Activated naive CD8-positive, alpha-beta T cell treated with anti-CD3 and anti-CD28 coated beads, Interleukin-2, amount 50 U/mL, for 16 hours (primary cell): ENCODE measurements at places on chromosomes 5 and 9.

GRCh38 chr9:70588381-70588780 lies 173.9 kb upstream of the KLF9 start:
- DNase-seq: no peak

DNA sequence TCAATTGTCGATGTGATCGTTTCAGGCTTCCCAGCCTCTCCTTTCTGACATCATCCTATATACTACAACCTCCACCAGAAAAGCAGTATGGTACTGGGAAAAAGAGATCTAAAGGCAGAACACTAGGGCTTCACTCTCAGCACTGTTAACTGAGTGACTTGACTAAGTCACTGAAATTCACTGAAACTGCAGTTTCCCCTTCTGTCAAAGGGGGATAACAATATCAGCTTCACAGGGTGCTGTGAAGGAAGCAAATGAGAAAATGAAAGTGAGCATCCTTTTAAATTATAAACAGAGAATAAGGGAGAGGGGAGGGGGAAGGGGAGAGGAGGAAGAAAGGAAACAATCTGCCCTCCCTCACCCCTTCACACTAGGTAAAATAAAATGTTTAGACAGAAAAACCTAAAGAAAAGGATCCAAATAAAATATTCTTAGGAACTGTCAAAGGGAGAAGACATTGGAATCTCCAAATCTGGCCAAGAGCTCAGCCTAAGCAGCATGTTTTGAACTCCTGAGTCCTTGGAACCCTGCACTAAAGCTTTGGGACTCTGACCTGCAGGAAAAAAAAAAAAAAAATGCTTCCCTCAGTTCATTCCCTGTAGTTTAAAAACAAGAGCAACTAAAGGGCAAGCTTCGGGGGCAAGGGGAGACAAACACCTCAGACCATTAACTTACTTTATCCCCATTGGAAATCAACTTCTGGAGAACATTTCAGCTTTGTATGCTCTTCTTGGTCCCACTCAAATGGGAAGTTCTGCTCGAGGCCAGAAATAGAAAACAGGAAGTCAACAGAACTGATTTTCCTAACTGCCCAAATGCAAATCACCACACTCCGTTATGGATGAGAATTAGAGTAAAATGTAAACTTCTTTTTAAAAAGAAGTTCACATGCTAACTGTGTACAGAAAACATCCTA lies 178.3 kb downstream of the DEPDC1B start:
- no peak for DNase-seq

DNA sequence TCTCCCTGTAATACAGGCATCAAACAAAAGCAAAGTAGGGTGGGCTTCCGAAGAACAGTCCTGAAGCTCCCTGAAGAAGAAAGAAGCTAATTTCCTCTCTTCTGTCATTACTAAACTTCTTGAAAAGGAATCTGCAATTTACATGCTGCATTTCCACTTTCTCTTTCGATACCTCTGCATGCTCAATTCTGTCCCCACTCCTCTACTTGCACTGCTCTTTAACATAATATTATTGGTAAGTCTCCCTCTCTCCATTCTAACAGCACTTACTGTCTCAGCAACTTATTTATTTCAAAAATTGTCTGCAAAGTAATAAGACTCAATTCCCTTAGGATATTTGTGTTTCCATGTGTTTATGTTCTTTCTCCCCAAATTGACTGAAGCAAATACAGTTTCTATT lies 3.9 kb upstream of the PLPP1 start:
- no peak for DNase-seq

- DNase-seq: no peak
Observed at GRCh38 chr5:24183981-24184380, 460.8 kb downstream of the CDH10 start.

- no peak for DNase-seq
Observed at GRCh38 chr5:99331061-99331460, 402.3 kb upstream of the CHD1 start.

DNA sequence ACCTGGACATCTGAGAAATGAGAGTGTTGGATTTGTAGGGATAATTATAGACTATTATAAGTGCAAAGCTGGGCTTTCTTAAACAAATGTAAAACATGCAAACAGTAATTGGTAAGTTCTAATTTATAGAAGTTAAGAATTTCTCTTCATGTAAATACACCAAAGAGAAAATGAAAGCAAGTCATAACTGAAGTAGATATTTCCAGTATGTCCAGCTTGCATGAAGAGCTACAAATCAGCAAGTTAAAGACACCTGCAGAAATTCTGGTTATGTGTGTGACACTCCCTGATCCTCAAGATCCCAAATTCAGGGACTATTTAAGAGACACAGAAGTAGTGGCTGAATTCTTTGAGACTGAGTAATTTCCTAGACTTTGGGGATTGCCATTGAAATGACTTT lies 308.9 kb downstream of the TLE4 start:
- DNase-seq: no peak

- DNase-seq: no peak
Observed at GRCh38 chr5:135356522-135357318, 42.3 kb downstream of the MACROH2A1 start.
